Fibroblast of villous mesenchyme (primary cell): ENCODE measurements at places on chromosomes 11 and 22. TPM values are rescaled to one million over a fixed set of nuclear protein-coding genes. Genes with fewer than 3 reads are reported as not detected.

ARHGAP42 gene
- total RNA-seq: 13.9 and 16.8 TPM in 2 replicates

KDM4F gene
- not detected in 2 replicates for total RNA-seq

CECR2 gene
- total RNA-seq: not detected in 2 replicates

ZNHIT2 gene
- 11.2 and 15.1 TPM in 2 replicates for total RNA-seq

TRIM51 gene
- total RNA-seq: not detected in 2 replicates

ZNF280B gene
- total RNA-seq: 1.6 and 1.7 TPM in 2 replicates

ZNF195 gene
- 18.4 and 25.5 TPM in 2 replicates for total RNA-seq

TTC36 gene
- 0.97 and 1.7 TPM in 2 replicates for total RNA-seq

GNB1L gene
- total RNA-seq: 5.2 and 11.0 TPM in 2 replicates

GTSE1 gene
- total RNA-seq: 7.4 and 10.4 TPM in 2 replicates

OR51E2 gene
- 0.43 and 1.9 TPM in 2 replicates for total RNA-seq

MICALL1 gene
- total RNA-seq: 39.3 and 47.9 TPM in 2 replicates

DNA sequence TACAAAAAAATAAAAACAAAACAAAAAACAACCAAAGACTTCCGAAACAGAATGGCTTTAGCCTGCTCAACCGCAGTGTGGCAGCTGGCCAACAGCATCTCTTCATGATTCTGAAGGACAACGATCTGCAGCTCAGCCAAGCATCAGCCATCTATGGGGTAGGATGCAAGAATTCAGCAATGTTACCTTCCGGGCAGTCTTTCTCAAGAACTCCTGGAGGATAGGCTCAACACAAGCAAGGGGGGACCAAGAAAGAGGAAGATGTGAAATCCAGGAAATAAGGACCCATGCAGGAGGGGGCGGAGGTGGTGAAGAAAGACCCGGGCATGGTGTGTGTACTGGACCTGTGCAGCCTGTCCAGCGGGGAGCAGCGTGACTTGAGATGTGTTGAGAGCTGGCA, 3.5 kb upstream of the TSPO start:
- DNase-seq: no peak

- DNase-seq: peak; percentile 54
Observed at GRCh38 chr22:31089160-31090100, 8.3 kb downstream of the SMTN start.

- DNase-seq: no peak
Observed at GRCh38 chr22:41383085-41383484, 1.3 kb downstream of the TEF start.

DNA sequence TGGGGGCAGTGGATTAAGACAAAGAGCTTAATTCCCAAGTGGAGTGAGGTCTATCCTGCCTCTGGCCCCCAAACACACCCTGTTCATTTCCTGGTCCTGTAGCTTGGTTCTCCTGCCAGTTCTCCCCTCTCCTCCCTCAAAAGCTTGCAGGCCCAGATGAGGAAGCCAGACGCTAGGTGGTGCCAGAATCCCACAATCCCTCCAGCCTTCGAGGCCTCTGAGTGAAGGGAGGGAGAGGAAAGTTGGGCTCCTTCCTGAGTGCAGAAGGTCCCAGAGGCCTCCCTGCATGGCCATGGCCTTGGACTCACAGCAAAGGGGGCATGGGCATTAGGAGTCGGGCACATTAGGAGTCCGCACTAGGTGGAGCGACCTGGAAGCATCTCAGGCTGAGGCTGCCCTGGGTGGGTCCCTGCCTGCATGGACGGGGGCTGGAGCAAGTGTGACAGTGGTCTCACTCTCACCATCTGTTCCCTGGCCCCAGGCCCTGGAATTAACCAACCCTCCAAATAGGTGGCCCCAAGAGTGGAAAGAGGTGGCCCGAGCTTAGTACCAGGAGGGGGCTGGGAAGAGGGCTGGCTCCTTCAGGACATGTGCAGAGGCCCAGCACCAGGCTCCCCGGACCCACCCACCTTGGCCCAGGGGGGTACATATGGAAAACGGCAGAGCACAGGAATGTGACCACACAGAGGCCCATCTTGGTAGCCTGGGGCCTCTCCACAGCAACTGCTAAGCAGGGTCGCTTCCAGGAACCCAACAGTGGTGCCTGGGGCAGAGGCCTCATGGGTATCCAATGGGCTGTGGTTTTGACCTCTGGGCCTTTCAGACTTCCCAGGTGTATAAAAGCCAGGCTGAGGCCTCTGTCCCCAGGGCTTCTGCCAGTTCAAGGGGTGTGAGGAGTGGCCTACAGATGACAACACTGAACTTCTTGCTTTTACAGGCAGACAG, 5.2 kb downstream of the FXYD2 start:
- peak; percentile 63 for DNase-seq

DNA sequence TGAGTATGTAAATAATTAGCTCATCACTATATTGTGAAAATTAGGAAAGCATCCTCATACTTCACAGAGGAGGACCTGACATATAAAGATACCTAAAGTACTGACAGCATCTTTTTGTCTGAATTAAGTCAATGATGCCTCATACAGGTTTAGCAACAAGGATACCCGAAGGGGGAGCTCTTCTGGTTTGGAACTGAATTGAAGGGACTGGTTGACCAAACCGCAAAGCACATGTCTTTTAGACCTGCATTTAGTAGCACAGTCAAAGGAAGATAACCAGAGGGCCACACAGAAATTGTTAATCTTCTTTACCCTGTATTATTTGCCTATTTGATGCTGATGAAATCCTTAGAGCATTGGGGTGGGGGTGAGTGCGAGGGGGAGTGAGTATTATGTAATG, 12.9 kb upstream of the WT1 start:
- DNase-seq: peak; percentile 70

DNA sequence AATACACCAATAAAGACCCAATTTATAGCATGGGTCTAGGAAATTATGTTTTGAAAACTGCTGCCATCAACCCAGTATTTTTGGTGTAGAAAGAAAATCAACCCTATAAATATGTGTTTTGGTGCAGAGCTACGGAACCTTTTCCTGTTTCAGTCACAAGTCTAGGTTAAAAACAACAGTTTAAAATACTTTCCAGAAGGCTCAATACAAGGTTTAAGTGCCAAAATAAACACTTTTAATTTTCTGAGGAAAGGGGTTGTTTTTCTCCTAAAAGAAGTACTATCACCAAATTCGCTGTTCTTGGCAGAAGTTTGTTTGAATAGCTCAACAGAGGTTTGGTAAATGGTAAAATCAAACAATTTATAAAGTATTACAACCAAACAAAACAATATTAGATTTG, 201.3 kb downstream of the TMEM135 start:
- no peak for DNase-seq

DNA sequence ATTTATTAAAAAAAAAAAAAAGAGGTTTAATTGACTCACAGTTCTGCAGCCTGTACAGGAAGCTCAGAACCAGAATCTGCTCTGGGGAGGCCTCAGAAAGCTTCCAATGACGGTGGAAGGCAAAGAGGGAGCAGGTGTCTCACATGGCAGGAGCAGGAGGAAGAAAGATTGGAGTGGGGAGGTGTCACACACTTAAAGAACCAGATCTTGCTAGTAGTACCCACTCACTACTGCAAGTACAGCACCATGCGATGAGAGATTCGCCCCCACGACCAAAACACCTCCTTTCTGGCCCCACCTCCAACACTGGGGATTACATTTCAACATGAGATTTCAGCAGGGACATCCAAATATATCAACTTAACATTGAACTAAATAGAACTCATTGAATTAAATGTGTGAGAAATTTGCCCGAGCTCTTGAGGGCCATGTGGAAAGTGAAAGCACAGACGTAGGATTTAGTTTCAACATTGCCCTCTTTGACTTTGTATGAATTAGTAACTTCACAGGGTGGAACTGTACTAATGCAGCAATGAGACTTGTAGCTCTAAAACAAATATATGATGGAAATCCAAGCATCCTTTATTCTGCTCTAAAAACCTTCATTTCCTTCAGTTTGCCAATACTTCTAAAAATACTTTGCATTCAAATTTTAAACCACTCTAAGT, 628.2 kb downstream of the FAM181B start:
- DNase-seq: no peak

- DNase-seq: peak; percentile 15
Observed at GRCh38 chr11:78586452-78587046, 11.9 kb upstream of the NARS2 start.

GRCh38 chr22:42830161-42830560, 26.9 kb downstream of the ARFGAP3 start:
- DNase-seq: no peak

DNA sequence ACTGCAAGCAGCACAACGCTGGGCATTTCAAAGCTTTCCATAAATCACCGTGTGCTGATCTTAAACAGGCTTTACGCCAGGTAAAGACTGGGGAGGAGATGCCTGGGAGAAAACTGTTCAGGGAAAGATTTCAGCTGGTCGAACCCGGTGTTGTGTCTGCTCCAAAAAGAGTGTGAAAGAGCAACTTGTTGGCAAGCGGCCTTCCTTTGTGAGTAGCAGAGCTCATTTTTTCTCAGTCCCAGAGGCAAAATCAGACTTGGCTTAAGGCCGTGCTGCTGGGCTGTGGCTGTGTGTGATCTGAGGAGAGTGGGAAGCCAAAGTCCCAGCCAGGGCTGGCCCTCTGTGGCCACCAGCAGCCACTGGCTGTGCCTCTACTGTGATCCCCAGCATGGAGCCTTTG, 75.7 kb upstream of the E2F8 start:
- no peak for DNase-seq

- peak; percentile 69 for DNase-seq
Observed at GRCh38 chr11:114159320-114159719, 99.8 kb downstream of the ZBTB16 start.

DNA sequence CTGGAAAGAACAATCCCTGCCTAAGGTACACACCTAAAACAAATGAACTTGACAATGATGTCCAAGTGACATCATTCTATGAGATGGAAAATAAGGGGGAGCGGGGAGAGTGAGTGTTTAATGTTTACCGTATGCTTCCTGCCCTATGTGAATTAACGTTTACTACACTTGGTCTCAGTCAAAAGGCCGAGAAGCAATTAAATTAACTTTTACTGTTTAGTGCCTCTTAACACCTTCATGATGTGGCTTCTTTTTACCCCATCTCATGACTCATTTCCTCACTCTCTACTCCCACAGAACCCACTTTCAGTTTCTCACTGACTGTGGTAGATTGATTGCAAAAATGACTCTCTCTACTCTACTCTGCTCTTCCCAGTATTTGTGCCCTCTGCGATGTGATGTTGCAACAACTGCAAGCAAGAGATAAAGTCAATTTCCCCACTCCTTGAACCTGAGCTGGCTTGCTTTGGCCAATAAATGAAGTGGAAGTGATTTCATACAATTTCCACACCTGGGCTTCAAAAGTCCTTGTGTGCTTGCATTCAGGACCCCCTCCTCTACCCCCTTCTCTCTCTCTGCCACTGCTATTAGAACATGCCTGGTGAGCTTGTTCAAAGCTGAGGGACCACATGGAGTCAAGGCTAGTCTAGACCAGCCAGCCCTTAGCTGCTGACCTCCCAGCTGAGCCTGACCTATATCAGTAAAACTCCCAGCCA, 11.6 kb upstream of the ALKBH3 start:
- peak; percentile 95 for DNase-seq

DNA sequence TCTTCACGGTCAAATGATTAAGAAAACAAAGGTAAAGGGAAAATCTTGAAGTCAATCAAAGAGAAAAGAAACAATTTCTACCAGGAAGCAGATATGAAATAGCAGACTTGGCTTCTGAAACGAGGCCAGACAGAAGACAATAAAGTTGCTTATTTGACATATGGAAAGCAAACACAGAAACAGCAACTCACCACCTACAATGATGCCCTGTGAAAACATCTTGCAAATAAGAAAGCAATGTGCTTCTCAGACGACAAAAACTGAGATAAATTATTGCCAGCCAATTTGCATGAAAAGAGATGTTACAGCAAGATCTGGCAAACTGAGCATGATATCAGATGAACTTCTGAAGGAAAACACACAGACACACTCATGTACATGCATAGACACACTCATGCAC, 45.9 kb upstream of the CTSC start:
- no peak for DNase-seq

DNA sequence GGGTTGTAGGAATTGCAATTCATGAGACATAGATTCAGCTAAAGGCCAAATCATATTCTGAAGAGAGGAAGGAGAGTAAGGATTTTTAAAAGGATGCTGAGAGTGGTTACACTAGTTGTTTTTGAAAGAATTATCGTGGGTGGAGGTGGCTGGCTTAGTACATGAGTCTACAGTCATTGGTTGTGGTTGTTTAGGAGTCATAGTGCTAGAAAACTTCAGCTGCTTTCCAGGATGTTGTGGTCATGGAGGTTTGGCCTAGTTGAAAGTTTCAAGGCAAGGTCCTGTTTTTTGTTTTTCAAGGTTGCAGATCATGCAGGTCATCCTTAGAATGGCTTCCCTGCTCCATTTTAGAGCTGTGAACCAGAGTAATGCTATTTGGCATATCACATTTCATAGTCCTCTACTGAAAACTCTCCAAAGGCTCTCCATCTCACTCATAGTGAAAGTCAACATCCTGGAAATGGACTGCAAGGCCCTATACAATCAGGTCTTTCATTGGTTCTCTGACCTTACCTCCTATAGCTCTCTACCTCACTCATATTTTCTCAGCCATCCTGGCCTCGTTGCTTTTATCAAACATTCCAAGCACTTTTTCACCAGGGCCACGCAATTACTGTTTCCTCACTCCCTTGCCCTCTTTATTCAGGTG, 26.1 kb upstream of the ZBTB44 start:
- no peak for DNase-seq

GRCh38 chr11:64241491-64242374, 838 bp downstream of the FKBP2 start:
- peak; percentile 27 for DNase-seq

DNA sequence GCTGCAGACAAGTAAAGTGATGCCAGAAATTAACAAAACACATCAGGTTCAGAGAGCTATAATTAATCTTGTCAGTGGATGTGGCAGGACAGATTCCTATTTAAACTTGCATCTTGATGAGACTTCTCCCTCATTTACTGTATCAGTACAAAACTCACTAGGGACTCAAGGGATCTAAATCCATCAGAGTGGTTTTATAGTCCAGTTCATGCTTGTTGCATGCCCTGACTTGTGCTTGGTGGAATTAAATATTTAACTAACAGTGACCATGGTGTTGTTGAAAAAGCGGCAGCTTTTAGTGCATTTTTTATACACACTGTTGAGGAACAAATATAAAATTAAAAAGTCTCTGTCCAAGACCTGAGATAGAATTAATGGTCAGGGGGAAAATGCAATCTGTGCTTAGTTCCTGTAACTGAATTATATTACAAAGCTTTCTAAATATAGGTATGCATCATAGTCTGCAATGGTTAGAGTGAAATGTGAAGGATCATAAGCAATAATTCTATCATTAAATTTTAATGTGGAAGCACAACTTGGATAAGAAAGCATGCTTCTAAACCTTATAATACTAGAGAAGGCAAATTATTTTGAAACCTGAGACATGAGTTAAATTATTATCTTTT, 1475.5 kb upstream of the TENM4 start:
- DNase-seq: no peak

- no peak for DNase-seq
Observed at GRCh38 chr11:132898021-132898420, 634.3 kb downstream of the OPCML start.

- DNase-seq: peak; percentile 92
Observed at GRCh38 chr11:73982990-73983740, 522 bp upstream of the UCP2 start.
